ENCODE measurements at places on chromosomes 13 and 19.

- DNase-seq = no peak
Observed at GRCh38 chr19:6580313-6580712, 10.6 kb downstream of the CD70 start.

DNA sequence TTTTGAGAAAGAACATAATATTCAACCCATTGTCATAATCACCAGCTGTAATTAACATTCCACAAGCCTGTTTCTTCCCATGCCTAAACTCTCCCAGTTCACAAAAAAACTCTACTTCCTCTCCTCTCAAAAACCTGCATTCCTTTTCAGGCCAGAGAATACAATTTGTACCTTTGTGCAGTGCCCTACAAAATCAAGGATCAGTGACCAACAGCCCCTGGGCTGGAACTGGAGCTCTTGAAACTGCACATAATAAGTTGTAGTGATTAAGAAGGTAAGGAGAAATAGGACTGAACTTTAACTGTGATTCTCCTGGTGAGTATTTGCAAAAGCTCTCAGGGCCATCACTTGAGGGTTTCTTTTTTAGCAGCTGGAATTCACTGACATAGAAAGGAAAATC is 472.7 kb downstream of the RFC3 start:
- no peak for DNase-seq

DNA sequence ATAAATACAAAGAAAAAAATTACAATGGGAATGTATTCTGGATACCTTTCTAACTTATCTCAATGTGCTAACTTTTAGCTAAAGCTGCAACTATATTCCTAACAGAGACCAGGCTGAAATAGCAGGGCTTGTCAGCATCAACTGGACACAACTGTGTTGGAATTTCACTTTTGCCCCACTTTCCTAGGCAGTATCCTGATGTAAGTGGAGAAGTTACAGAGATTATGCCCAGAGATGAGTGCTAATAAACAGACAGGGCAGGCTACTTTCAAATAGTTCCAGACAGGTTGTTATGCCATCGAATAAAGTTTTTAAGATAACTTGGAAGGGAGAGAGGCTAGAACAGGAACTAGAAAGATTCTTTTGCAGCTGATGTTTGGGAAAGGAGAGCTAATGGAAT is 201.9 kb downstream of the KCTD12 start:
- DNase-seq = no peak

GRCh38 chr19:58572818-58573657 is at the start of gene MZF1:
MZF1 (minus strand) TSS chr19:58573335; CDS start chr19:58571389, 1,946 bp downstream.
- peak; percentile 100 for DNase-seq

DNA sequence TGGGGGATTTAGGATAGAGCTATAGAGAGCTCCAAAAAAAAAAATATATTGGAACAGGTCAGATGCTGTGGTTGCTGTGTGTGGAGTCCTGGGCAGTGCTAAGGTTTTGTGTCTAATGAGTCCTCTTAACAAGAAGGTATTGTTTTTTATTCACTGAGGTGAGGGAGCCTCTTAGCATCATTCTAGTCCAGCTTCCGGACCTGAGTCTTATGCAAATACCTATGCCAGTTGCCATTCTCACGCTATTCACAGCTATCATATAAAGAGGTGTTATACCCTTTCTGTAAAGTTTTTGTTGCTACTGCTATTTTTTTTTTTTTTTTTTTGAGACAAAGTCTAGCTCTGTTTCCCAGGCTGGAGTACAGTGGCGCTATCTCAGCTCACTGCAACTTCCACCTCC is 1.4 kb downstream of the NLRP2 start:
- no peak for DNase-seq

- DNase-seq = no peak
Observed at GRCh38 chr19:53644061-53644816, 12.4 kb downstream of the DPRX start.

DNA sequence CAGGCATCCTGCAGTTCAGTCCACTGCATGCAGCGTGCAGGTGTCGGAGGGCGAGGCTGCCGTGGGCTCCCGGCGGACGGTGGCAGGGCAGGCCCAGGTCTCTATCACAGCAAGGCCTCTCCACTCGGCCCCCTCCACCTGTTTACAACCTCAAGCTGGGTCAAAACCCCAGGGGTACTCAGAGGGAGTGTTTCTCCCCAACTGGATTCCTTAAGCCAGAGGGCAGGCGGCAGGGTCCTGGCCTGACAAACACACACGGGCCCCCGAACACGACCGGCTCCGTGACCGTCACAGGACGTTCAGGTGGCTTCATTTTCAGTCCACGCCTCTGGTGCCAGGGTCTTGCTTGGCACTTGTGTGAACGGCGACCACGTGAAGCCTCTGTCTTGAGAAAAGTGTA is 23.5 kb downstream of the RASA3 start:
- DNase-seq = no peak

GRCh38 chr13:76969488-76970365 is 21.4 kb downstream of the ACOD1 start:
- DNase-seq = no peak

- DNase-seq = no peak
Observed at GRCh38 chr13:51478418-51479198, 25.8 kb upstream of the INTS6 start.

DNA sequence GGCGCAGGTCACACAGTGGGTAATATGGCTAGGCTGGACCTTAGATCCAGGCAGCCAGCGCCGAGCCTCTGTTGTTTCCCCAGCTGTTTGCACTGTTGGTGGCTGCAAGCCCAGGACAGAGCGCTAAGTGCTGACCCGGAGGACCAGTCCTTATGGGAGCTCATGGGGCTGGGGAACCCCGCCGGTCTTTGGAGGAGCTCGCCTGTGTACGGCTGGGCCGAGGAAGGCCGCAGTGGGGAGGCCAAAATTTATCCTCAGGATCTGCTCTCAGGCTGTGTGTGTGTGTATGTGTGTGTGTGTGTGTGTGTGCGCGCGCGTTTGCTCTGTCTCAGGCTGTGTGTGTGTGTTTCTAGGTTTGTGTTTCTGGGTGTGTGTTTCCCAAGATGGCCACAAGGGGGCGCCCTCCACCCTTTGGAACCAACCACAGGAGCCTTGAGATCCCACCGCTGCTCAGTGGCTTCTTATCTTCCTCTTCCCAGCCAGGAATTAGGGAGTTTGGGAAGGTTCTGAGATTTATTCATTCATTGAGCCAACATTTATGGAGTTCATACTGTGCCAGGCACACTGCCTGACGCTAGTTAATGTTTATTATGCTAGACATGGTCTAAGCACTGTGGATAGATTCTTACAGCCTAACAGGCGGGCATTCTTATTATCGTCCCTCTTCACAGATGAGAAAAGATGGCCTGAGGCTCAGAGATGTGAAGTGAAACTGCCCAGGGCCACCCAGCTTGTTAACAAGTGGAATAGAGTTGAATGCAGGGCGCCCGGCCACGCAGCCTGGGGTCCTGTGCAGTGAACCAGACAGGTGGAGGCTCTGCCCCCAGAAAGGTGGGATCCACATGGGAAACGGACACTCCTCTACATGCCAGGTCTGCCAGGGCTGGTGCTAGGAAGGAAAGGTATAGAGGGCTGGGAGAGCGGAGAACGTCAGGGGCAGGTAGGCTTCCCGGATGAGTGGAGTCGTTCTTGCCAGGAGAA is 13.0 kb downstream of the PGLYRP1 start:
- peak; percentile 64 for DNase-seq

DNA sequence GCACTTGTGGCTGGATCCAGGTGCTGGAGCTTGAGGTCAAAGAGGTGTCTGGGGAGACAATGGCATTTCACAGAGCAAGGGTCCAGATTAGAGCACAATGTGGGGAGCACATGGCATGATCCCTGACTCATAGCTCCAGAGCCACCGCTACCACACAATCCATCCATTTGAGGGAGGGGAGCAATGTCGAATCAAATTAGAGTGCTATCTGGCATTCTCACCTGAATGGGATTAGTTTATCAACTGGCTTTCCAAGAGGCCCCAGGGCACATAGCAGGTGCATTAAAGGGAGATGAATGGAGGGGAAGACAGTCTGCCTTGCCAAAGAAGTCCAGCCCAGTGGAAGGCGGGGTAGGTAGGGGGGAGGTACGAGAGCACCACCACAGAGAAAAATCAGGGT is 194.4 kb upstream of the GPR12 start:
- DNase-seq = no peak

DNA sequence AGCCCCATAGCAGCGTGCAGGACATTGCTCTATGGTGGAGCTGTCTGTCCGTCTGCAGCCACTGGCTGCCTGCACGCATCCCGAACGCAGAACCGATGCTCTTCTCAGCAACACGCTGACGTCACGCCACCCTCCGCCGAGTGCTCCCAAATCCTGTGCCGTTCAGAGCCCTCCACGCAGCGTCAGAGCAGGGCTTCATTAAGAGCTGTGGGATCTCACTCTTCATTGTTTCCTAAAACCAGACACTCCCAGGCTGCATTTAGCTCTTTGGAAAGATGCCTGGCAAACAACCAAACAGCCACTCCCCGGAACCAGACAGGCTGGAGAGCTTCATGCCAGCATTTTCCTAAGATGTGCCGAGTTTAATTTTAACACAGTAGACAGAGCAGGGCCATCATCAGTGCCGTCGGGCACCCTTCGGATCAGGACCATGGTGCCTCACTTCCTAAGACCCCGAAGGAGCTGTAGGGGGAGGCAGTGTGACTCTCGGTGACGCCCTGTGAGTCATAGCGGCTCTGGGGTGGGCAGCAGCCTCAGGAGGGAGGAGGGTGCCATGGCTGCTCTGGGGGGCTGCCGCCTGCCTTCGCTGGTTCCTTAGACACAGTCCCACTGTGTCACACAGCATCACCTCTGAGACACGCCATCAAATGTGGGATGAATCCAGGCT is 131.5 kb upstream of the MCF2L start:
- no peak for DNase-seq

DNA sequence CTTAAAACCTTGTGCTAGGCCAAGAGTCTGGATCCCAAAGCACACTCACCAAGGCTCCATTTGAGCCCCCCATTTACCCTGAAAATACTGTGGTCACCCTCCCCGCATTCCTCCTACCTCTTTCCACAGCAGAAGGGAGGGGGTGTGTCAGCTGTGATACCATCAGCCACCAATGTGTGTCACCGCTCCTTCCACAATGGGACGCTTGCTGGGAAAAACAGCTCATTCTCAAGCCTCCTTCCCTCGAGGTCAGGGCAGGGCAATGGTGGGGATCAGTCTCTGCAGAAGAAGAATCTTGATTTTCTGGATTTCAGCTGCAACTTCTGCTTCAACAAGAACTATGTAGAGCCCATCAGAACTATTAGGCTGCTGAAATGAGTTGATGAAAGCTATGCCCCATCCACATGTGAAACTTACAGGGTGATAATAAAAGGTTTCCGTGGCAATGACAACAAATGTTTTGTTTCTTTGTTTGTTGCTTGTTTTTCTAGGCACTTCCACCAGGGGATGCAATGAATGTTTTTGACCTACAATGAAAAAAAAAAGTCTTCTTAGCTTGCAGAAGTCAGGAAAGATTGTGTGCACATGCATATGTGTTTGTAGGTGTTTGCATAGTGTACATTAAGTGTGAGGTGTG is 26.4 kb upstream of the ZNF507 start:
- DNase-seq = no peak

DNA sequence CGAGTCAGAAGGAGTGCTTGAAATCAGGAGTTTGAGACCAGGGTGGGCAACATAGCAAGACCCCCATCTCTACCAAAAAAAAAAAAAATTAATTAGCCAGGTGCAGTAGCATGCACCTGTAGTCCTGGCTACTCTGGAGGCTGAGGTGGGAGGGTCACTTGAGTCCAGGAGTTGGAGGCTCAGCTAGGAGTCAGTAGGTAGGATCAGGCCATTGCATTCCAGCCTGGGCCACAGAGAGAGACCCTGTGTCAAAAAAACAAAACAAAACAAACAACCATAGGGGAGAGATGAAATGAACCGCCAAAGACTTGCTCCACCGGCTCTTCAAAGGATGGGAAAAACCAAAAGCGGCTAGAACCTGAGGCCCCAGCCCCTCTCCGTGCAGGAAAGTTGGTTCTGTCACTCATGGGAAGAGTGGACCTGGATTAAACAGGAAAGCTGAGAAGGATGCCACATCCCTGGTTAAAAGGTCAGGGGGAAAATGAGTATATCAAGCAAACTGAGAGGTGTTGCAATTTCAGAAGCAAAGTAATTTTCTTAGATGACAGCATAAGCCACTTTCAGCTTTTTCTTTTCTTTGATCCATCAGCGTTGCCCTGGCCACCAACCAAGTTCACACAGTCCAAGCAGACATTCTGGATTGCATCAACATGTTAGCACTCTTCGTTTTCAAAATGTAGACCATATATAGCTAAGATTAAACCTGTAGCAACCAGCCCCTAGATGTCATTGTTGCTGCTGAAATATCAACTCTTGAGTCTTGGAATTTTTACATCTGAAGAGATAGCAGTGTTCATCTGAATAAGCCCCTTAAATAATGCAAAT is 8.9 kb upstream of the ZNF507 start:
- no peak for DNase-seq

DNA sequence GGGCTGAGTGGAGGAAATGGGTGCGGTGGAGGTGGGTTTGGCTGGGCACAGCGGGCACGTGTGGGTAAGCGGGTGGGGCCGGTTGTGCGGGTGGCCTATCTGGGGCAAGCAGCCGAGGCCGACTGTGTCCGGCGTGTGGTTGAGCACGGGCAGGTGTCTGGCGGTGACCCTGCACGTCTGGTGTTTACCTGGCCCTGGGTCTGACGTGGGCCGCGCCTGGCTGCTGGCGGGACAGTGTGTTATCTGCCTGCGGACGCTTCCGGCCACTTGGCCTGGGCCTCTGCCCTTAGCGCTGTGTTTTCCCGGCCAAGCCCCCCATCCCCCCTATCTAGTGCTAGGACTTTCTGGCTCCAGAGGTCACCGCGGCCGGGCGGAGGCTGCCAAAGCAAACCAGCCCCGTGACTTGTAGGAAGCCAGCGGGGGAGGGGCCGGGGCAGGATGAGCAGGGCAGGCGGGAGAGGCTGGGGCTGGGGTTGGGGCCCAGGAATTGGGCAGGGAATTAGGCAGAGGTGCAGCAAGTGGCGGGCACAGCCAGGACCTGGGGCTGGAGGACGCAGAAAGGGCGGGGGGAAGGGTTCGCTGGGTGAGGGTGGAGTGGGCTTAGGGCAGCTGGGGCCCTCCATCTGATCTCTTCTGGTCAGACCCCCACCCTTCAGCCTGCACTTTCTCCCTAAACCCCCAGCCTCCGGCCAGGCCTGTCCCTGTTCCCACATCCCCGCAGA is 534 bp upstream of the HPN start:
- no peak for DNase-seq

DNA sequence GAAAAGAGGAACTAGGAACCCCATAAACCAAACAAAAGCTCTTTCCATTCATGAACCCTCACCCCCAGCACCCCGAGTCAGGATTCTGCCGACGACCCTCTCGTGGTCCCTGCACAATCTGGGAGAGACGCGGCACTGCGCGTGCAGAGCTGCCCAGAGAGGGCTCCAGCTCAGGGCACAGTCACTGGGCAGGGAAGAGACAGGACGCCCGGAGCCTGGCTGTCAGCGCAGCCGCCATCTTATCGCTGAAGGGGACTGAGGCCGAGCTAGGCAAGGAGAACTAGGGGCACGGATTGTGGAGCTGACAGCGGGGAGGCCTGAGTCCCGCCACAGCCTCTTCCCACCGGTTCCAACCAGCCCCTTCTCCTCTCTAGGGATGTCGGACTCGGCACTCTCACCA is 349 bp downstream of the ZNF98 start:
- DNase-seq = no peak

- no peak for DNase-seq
Observed at GRCh38 chr19:41910240-41910991, 17.8 kb downstream of the ERFL start.

GRCh38 chr19:19279853-19280252 is 6.8 kb upstream of the TM6SF2 start:
- DNase-seq = no peak

- DNase-seq = no peak
Observed at GRCh38 chr19:7213628-7214323, 80.4 kb downstream of the INSR start.
